ENCODE measurements at places on chromosomes 3 and 15. TPM values are rescaled to one million over a fixed set of nuclear protein-coding genes. Genes with fewer than 3 reads are reported as not detected.

- no peak overlapping the region for H3K4me3 ChIP-seq
- H3K36me3 ChIP-seq: no peaks in the 10 kb centered on the region
- peak overlapping the region; percentile 20 for H3K27ac ChIP-seq
- H3K27me3 ChIP-seq: no peaks in the 10 kb centered on the region
Measured at GRCh38 chr3:73719861-73720260, 95.1 kb upstream of the PDZRN3 start.

GRCh38 chr3:173863551-173863950, 466.0 kb downstream of the NLGN1 start:
- H3K4me1 ChIP-seq: no peaks in the 10 kb centered on the region
- no peak for DNase-seq
- no peaks in the 10 kb centered on the region for H3K36me3 ChIP-seq
- no peak overlapping the region for H3K27ac ChIP-seq

- H3K27ac ChIP-seq: no peak overlapping the region
- no peak overlapping the region for H3K4me3 ChIP-seq
- H3K27me3 ChIP-seq: no peaks in the 10 kb centered on the region
Measured at GRCh38 chr3:7285505-7285904, 424.6 kb downstream of the GRM7 start.

DNA sequence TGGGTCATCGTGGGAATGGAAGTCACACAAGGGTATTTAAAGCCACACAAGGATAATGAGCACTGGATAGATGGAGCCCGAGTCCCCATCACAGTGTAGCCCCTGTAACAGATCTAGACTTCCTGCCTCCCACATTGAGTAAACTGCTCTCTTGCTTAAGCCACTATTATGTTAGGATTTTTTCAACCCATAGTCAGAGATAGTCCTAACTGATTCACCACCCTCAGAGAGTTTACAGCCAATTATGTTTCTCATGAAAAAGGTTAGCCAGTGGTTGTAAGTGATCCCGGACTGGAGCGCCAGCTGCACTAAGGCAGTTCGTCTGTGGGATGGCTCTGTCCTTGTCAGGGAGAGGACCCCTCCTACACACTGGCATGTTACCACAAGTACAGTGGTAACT, 77.0 kb downstream of the KLF13 start:
- H3K4me3 ChIP-seq: no peak overlapping the region
- H3K4me1 ChIP-seq: peaks cover 35% of the 10 kb centered on the region
- H3K27ac ChIP-seq: no peak overlapping the region
- no peaks in the 10 kb centered on the region for H3K36me3 ChIP-seq
- DNase-seq: no peak

CLDN18 gene
- total RNA-seq: not detected

TICRR gene
- 1.5 TPM for total RNA-seq

GRCh38 chr3:159208050-159208449, 406.2 kb downstream of the MFSD1 start:
- no peak for DNase-seq
- no peaks in the 10 kb centered on the region for H3K27me3 ChIP-seq
- H3K4me3 ChIP-seq: no peak overlapping the region
- no peaks in the 10 kb centered on the region for H3K36me3 ChIP-seq
- H3K27ac ChIP-seq: no peak overlapping the region

DNA sequence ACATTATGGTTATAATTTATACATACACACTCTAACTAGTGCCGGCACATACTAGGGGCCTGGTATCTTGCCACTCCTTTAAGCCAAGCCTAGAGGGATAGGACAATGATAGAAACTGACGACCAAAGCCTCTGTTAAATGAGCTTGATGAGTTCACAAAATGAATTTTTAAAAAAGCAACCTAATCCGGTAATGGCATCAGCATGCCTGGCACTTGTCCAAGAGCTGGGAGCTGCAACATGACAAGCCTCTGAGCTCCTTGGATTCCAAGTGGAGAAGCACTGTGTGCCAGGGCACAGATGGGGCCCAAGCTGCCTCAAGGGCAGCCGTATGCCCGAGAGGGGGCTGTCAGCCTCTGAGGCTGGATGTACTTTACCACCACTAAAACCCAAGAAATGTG, 9.7 kb downstream of the ETV5 start:
- H3K4me1 ChIP-seq: peaks cover 59% of the 10 kb centered on the region
- no peak overlapping the region for H3K27ac ChIP-seq
- no peaks in the 10 kb centered on the region for H3K36me3 ChIP-seq
- H3K4me3 ChIP-seq: no peak overlapping the region
- DNase-seq: no peak

DNA sequence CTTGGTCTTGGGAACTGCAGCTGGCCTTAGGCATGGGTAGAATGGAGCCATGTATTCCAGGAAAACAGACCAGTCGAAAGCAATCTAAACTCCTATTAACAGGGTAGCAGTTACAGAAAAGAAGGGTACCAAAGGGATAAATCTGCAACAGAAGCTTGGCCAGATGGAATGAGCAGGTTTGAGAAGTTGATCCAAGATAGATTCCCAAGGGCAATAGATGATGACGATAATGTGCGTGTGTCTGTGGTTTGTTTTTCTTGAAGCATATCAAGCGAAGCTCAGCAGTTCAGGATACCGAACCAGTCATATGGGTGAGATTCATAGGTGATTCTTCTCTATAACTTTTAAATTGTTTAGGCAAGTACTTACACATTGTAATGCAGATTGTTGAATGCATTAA, 203.8 kb upstream of the SEMA6D start:
- no peaks in the 10 kb centered on the region for H3K4me1 ChIP-seq
- H3K36me3 ChIP-seq: no peaks in the 10 kb centered on the region
- H3K27ac ChIP-seq: no peak overlapping the region
- no peaks in the 10 kb centered on the region for H3K27me3 ChIP-seq
- H3K4me3 ChIP-seq: no peak overlapping the region

FRMD4B gene
- total RNA-seq: 53.8 TPM

- no peak for DNase-seq
- H3K4me1 ChIP-seq: peaks cover 67% of the 10 kb centered on the region
- H3K4me3 ChIP-seq: peak overlapping the region; percentile 96
- peak overlapping the region; percentile 100 for H3K27ac ChIP-seq
Measured at GRCh38 chr15:60396560-60396957, 1.2 kb downstream of the ANXA2 start.

DNA sequence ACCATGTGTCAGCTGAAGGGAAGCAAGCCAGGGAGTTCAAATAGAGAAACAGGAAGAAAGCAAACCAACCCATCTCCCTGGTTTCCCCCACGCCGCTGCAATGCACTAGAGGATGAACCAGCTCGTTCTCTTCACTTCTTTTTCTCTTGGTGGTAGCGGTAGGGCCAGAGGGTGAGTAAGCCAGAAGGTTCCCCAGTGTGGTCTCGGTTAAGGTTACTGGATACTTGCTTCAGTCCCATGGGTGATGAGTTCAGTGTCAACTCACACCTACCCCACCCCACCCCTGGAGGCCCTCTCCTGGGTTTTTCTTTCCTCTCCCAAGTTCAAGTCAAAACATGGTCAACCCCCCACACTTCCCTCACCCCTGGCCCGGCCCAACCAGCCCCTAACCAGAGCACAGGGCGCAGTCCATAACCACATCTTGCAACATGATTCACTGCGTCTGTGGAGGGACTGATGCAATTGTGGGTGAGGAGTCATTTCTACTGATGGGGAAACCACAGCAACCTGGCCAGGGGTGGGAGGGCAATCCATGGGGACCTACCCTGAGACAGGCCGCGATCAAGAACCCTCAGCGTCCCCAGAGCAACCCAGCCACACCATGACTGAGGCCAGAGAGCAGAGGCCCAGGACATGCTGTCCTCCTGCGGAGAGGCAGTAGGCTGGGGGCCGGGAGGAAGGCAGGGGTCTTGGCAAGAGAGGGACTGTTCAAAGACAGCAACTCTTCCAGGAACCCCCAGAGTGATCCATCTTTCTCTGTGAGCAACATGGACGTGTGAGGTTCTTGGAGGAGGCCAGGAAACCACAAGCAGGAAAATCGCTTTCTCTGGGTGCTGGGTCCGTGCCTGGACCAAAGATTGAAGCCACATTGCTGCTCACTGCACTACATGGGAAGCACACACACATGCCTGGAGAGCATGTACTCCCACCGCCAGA, 276.6 kb downstream of the UACA start:
- no peaks in the 10 kb centered on the region for H3K27me3 ChIP-seq
- no peaks in the 10 kb centered on the region for H3K4me1 ChIP-seq
- no peak overlapping the region for H3K4me3 ChIP-seq
- DNase-seq: no peak
- no peak overlapping the region for H3K27ac ChIP-seq
- H3K36me3 ChIP-seq: no peaks in the 10 kb centered on the region

- peak overlapping the region; percentile 66 for H3K27ac ChIP-seq
- H3K36me3 ChIP-seq: no peaks in the 10 kb centered on the region
- H3K4me1 ChIP-seq: peaks cover 28% of the 10 kb centered on the region
- DNase-seq: peak; percentile 79
Measured at GRCh38 chr3:40971191-40972168, 227.8 kb upstream of the CTNNB1 start.
